Stimulated activated CD4-positive, alpha-beta T cell treated with anti-CD3 and anti-CD28 coated beads, TNF-alpha, amount 100 ng/mL, for 48 hours (primary cell): ENCODE measurements at places on chromosomes 13 and 19.

DNA sequence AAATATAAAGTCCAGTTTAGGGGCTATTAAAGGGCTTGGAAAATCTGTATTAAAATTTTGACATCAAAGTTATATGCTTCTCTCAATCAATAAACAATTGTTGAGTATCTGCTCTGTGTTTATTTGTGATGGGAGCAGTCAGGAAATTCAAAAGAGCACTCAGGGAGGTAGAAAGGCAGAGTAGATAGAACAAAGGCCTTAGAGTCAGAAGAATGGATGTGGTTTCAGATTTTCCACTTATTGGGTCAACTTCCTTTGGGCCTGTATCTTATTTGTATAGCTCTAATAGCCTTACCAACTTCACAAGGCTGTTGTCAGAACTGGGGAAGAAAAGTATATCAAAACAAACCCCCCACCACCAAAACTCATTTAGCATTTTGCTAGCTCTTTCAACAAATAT lies 302.6 kb downstream of the SPRY2 start:
- no peak for DNase-seq

- DNase-seq, result no peak
Measured at GRCh38 chr19:13094771-13095392, 7.8 kb downstream of the LYL1 start.

GRCh38 chr19:38082256-38083118 lies 141.5 kb downstream of the DPF1 start:
- DNase-seq, result no peak

DNA sequence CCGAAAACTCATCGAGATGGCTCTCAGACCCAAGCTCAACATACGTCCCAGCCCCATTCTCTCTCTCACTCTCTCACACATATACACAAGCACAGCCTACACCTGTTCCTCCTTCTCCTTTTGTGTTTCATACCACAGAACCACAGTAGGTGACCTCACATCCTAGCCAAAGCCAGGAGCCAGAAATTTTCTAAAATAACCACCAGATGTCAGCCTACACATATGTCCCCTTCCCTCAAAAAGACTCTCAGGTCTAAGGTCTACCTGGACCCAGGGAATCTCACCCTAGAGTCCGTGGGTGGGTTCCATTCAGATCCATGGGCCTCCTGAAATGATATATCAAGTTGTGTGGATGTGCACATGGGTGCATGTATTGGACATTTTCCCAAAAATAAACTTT lies 104.2 kb upstream of the IPO5 start:
- DNase-seq, result no peak

DNA sequence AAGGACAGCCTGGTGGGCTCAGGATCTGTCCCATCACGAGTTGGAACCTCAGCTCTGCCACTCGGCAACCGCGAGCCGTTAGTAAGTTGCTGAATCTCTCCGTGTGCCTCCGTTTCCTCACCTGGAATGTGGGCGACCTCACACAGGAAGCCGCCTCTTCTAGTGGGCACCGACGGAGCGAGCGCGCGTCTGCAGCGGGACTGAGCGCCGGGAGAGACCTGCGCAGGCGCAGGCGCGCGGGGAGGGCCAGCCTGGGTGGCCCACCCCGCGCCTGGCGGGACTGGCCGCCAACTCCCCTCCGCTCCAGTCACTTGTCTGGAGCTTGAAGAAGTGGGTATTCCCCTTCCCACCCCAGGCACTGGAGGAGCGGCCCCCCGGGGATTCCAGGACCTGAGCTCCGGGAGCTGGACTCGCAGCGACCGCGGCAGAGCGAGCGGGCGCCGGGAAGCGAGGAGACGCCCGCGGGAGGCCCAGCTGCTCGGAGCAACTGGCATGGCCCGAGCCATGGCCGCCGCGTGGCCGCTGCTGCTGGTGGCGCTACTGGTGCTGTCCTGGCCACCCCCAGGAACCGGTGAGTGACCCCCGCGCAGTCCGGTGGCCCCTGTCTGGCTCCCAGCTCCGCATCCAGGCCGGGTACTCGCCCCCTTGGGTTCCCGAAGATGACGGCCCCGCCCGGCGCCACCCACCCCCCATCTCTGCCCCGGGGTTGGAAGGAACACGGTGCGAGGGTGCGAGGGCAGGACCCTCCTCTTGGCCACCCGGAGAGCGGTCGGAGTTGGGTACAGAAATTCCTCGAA lies at the start of gene PVR:
Gene PVR (plus strand): TSS at position 306 of the 797 bp plus-strand sequence. CDS start 187 bp downstream, at position 493.
- peak; percentile 20 for DNase-seq
